ENCODE measurements at places on chromosomes 1 and 21.

- no peak for DNase-seq
Measured at GRCh38 chr1:102593276-102593675, 515.0 kb downstream of the COL11A1 start.

- no peak for DNase-seq
Measured at GRCh38 chr1:159924025-159924790, 1.1 kb downstream of the TAGLN2 start.

DNA sequence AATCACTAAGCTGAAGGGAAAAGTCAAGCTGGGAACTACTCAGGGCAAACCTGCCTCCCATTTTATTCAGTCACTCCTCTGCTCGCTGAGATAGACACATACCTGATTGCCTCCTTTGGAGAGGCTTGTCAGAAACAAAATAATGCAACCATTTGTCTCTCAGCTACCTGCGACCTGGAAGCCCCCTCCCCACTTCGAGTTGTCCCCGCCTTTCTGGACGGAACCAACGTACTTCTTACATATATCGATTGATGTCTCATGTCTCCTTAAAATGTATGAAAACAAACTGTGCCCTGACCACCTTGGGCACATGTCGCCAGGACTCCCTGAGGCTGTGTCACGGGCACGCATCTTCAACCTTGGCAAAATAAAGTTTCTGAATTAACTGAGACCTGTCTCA lies 21.5 kb upstream of the HPDL start:
- DNase-seq, result no peak

DNA sequence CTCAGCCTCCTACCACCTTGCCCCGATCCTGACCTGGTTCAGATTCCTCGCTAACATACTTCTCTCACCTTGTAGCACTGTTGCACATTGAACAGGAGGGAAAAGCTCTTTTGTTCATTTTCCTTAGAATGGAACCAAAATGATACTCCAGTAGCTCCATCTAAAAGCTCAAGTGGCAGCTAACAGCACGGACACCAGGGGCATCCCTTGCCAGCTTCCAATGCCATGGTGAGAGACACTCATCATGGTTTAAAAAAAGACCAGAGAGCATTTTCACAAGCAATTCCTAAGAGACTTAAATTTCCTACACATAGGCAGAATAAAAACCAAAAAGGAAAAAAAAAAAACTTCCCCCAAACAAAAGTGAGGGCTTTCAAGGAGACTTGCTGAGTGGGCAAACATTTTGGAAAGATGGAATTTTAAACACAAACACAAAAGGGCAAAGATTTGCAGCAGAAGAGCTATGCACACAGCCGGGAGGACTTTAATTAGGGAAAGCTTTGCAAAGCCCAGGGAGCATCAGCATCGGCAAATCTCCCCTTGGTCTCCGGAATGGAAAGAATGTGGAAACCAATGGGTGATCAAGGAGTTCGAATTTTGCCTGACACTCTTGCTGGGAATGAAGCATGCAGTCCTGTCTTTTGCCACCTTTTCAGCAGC lies 84.3 kb downstream of the CAPZB start:
- peak; percentile 61 for DNase-seq

DNA sequence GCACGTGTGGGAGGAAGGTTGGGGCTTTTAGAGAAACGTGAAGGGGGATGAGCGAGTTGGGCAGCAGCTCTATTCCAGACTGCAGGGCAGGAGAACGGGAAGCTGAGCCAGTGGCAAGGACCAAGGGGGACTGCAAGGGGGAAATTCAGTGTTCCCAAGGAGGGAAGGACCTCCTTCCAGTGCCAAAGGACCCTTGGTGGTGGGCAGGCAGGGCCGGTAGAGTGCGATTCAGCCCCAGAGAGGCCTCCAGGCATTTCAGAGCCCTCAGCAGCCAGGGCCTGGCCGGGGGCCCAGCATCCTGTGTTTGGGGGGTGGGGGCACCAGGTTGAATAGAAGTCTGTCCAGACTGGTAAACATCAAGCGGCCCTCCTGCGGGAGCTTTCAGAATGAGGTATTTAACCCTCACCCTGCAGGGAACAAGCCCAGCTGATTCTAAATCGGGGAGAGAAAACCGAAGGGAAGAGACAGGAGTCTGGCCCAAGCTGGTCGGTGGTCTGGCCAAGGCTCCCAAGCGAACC lies 2.3 kb downstream of the COL9A2 start:
- DNase-seq, result no peak

GRCh38 chr1:5711079-5711478 lies 281.1 kb downstream of the NPHP4 start:
- no peak for DNase-seq

GRCh38 chr1:220991506-220991905 lies 112.3 kb downstream of the HLX start:
- DNase-seq, result no peak

DNA sequence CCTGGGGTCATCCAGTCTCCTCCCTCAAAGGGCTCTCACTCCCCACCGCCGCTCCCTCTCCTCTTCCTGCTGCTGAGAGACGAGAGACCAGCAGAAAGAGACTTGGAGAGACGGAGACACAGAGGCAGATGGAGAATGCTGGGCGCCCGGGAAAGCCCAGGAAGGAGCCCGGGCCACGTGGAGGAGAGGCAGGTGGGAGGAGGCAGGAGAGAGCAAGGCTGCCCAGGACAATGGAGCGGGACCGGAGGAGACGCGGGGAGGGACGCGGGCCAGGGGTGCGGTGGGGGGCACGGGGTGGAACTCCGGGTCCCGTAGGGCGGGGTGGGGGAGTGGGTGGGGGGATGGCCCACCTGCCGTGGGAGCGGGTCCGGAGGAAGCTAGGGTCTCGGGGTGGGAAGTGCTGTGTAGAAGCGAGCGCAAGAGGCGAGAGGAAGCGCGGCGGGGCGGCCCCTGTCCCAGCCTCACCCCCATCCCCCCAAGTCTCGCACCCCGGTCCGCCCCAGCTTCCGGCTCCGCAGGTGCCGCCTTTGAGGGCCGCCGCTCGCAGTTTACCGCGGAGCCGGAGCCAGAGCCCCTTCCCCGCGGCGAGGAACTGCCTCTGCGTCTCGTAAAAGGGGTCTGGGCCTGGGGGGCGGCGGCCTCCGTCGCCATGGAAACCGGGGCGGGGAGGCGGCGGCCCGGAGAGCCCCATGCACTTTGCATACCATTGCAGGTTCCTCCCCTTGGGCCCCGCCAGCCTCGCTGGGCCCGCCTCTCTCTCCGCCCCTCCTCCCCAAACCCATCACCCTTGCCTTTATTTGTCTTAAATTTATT lies 11.7 kb upstream of the EPHA2 start:
- no peak for DNase-seq

DNA sequence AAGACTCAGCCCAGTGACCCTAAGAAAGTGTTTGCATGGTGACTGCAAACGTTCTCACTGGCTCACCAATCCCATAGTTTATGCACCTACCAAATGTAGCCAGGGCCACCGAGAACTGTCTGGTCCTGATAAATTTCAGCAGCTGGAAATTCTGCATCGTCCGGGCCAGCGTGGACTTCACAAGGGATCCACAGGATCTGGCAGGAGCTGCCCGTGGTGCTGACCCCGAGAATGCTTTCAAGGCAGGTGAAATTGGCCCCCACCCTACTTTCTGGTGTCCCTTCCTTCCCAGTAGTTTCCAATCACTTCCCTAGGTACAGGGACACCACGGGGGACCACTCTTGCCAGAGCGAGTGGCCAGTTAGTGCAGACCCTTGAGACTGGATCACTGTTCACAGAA lies 26.2 kb downstream of the UBASH3A start:
- no peak for DNase-seq

DNA sequence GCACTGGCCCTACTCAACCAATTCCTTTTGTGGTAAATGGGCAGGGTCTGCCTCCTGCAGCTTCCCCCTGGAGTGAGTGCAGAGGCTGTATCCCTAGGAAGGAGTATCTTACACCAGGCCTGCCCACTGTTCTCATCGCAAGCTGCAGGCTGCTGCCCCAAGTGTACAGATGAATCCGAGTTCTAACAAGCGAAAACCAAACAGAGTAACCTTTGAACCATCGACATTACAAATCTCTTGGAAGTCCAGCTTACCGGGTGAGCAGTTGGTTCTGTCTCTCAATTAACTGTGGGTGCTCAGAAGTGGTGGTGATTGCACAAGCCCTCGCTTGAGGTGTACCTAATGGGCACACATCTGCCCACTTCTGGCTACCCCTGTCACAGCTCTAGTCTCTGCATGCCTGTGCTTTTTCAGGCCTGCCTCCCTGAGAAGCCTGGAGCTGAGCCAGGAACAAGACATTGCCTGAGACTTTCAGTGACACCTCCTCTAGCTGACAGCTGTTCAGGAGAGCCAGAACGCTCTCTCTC lies 22.7 kb downstream of the INAVA start:
- no peak for DNase-seq

GRCh38 chr1:194331758-194332157 lies 1145.3 kb upstream of the B3GALT2 start:
- no peak for DNase-seq

- DNase-seq, result no peak
Measured at GRCh38 chr21:46149205-46149901, 6.0 kb downstream of the FTCD start.

- no peak for DNase-seq
Measured at GRCh38 chr21:15430023-15430422, 299.8 kb upstream of the USP25 start.

- no peak for DNase-seq
Measured at GRCh38 chr1:164223378-164223777, 335.6 kb upstream of the PBX1 start.

- DNase-seq, result no peak
Measured at GRCh38 chr1:75797606-75798216, 1.0 kb downstream of the MSH4 start.

GRCh38 chr21:38903690-38904139 lies 98.0 kb downstream of the ETS2 start:
- no peak for DNase-seq

- DNase-seq, result no peak
Measured at GRCh38 chr21:27156666-27157065, 189.8 kb upstream of the ADAMTS5 start.

- DNase-seq, result no peak
Measured at GRCh38 chr1:208668991-208669390, 424.8 kb upstream of the PLXNA2 start.

GRCh38 chr1:230828421-230828820 lies 39.9 kb downstream of the C1orf198 start:
- DNase-seq, result no peak

DNA sequence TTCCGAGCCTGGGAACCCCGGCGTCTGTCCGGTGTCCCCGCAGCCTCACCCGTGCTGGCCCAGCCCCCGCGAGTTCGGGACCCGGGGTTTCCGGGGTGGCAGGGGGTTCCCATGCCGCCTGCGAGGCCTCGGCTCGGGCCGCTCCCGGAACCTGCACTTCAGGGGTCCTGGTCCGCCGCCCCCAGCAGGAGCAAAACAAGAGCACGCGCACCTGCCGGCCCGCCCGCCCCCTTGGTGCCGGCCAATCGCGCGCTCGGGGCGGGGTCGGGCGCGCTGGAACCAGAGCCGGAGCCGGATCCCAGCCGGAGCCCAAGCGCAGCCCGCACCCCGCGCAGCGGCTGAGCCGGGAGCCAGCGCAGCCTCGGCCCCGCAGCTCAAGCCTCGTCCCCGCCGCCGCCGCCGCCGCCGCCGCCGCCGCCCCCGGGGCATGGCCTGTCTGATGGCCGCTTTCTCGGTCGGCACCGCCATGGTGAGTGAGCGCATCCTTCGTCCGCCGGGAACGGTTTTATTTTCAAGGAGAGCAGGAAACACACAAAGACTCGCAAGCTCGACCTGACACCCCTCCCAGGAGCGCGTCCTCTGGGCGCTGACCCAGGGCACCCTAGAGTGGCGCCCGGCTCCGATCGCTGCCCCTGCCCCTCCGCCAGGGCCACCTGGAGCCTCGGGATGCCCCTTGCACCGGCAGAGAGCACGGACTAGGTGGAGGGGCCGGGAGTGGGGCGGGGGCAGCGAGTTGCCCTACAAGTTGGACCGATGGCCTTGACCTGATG lies at the start of gene ABCG1:
ABCG1 (plus strand) TSS at position 305 of the 770 bp plus-strand sequence; CDS start at position 428, 123 bp downstream.
- DNase-seq, result no peak

- DNase-seq, result no peak
Measured at GRCh38 chr1:161193561-161194235, 5.2 kb downstream of the ADAMTS4 start.
